Myometrial cell (primary cell): ENCODE measurements at places on chromosomes 4 and X. TPM values are rescaled to one million over a fixed set of nuclear protein-coding genes. Genes with fewer than 3 reads are reported as not detected.

Gene TAPT1
- 7.4 and 10.1 TPM in 2 replicates for total RNA-seq

Gene PLRG1
- 64.7 and 106 TPM in 2 replicates for total RNA-seq

Gene ASMT
- total RNA-seq = not detected in 2 replicates

Gene SLC2A9
- 2.8 TPM in 1 of 2 replicates, not detected in the other for total RNA-seq

Gene RNF150
- total RNA-seq = 1.9 and 2.6 TPM in 2 replicates

Gene HPGD
- total RNA-seq = not detected in 2 replicates

Gene SMAD1
- 3.7 and 10.8 TPM in 2 replicates for total RNA-seq

Gene P2RY10
- total RNA-seq = not detected in 2 replicates

Gene GYPE
- 0.53 TPM in 1 of 2 replicates, not detected in the other for total RNA-seq

Gene SEC24D
- 123 and 140 TPM in 2 replicates for total RNA-seq

Gene THOC2
- 37.5 and 40.1 TPM in 2 replicates for total RNA-seq

Gene ARHGAP6
- 2.5 and 3.2 TPM in 2 replicates for total RNA-seq

Gene FGF5
- 2.0 and 2.8 TPM in 2 replicates for total RNA-seq

Gene ADGRG4
- total RNA-seq = not detected in 2 replicates

Gene CXorf49
- not detected in 2 replicates for total RNA-seq

Gene MTMR8
- total RNA-seq = not detected in 2 replicates

Gene TFE3
- total RNA-seq = 66.3 and 69.2 TPM in 2 replicates

Gene AFM
- total RNA-seq = not detected in 2 replicates

Gene JAKMIP1
- total RNA-seq = not detected in 2 replicates

Gene GAGE12E
- total RNA-seq = not detected in 2 replicates

Gene TREX2
- not detected in 2 replicates for total RNA-seq

Gene LONRF3
- 0.29 TPM in 1 of 2 replicates, not detected in the other for total RNA-seq

Gene SLC16A2
- 6.7 and 8.4 TPM in 2 replicates for total RNA-seq

Gene LRRC66
- 0.35 and 0.58 TPM in 2 replicates for total RNA-seq

Gene ZNF718
- total RNA-seq = 0.86 and 3.4 TPM in 2 replicates

Gene IQCM
- total RNA-seq = not detected in 2 replicates
